T-cell (primary cell): ENCODE measurements at places on chromosomes 2 and 18. TPM values are rescaled to one million over a fixed set of nuclear protein-coding genes. Genes with fewer than 3 reads are reported as not detected.

CTDSP1 gene
- 139 TPM for total RNA-seq

CXXC1 gene
- 195 TPM for total RNA-seq

CDK15 gene
- total RNA-seq = not detected

- H3K27me3 ChIP-seq = peaks cover 3% of the 10 kb centered on the region
- no peak overlapping the region for H3K4me3 ChIP-seq
- H3K4me1 ChIP-seq = no peaks in the 10 kb centered on the region
- no peak for DNase-seq
- H3K27ac ChIP-seq = no peak overlapping the region
- no peaks in the 10 kb centered on the region for H3K36me3 ChIP-seq
Observed at GRCh38 chr18:7198326-7198725, 32.6 kb upstream of the LRRC30 start.

CYTIP gene
- 264 TPM for total RNA-seq

GRCh38 chr2:15388406-15389325 is 172.5 kb downstream of the NBAS start:
- H3K27me3 ChIP-seq = no peaks in the 10 kb centered on the region
- H3K36me3 ChIP-seq = peaks cover 13% of the 10 kb centered on the region
- no peak overlapping the region for H3K27ac ChIP-seq
- H3K4me3 ChIP-seq = no peak overlapping the region
- DNase-seq = no peak

GRCh38 chr18:9965711-9966624 is 52.2 kb downstream of the VAPA start:
- no peak overlapping the region for H3K4me3 ChIP-seq
- peaks cover 37% of the 10 kb centered on the region for H3K27me3 ChIP-seq
- H3K36me3 ChIP-seq = no peaks in the 10 kb centered on the region
- no peak for DNase-seq
- H3K4me1 ChIP-seq = peaks cover 6% of the 10 kb centered on the region

PRKAG3 gene
- not detected for total RNA-seq

FAM98A gene
- total RNA-seq = 34.5 TPM

CCT7 gene
- 210 TPM for total RNA-seq

DTNA gene
- 0.18 TPM for total RNA-seq

CPO gene
- total RNA-seq = not detected

DNA sequence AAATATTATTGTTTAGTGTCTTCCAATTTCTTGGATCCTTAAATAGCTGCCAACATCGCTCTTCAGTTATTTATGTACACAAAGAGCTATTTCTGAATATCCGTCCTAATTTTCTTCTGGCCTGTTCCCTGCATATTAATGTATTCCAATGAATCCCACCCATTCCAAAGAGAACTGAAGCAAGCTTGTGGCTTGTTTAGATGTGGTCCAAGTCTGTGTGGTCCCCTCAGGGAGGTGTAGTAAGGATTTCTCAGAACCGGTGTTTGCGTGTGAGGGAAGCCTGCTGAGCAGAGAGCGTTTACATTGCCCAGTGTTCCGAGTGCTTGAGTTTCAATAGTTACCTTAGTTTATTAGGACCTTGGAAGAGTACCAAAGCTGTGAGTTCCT is 25.1 kb upstream of the IL1R1 start:
- H3K27me3 ChIP-seq = no peaks in the 10 kb centered on the region
- DNase-seq = no peak
- no peaks in the 10 kb centered on the region for H3K36me3 ChIP-seq
- no peaks in the 10 kb centered on the region for H3K4me1 ChIP-seq
- no peak overlapping the region for H3K4me3 ChIP-seq

DNA sequence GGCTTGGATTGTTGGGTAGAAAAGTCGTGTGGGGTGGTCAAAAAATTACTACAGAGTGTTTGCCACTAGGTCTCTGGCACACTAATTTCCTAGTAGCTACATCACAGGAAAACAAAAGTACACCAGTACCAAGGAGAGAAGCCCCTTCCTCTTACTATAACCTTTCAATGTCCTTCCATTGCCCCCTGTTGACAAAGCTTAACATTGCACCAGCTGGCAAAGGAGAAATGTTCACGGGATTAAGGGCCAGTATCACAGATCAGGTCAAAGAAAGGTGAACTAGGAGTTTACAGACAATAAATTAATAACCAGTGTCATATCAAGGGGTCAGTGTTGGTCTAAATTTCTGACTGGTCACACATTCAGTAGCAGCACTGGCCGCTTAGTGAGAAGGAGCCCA is 1139.6 kb upstream of the FAM98A start:
- no peaks in the 10 kb centered on the region for H3K36me3 ChIP-seq
- DNase-seq = no peak
- no peak overlapping the region for H3K27ac ChIP-seq
- H3K4me1 ChIP-seq = no peaks in the 10 kb centered on the region
- no peaks in the 10 kb centered on the region for H3K27me3 ChIP-seq

DNA sequence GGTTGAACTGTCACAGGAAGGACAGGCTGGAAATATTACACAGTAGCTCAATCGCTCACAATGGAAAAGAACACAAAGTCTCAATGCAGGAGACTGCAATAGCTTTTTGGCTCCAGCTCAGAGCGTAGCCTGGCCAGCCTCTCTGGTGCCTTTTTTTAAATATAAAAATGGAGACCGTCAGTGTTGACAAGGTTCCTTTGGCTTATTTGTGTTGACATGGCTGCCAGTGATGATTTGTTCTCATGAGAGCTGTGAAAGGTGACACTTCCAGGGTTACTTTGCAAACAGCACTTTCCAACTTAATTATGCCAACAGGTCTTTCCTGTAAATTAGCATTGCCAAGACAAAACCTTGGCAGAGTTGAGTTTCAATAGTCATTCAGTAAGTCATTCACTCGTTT is 70.8 kb downstream of the KCNE4 start:
- no peak overlapping the region for H3K27ac ChIP-seq
- H3K4me3 ChIP-seq = no peak overlapping the region
- DNase-seq = no peak

ANKRD30B gene
- total RNA-seq = not detected

DNA sequence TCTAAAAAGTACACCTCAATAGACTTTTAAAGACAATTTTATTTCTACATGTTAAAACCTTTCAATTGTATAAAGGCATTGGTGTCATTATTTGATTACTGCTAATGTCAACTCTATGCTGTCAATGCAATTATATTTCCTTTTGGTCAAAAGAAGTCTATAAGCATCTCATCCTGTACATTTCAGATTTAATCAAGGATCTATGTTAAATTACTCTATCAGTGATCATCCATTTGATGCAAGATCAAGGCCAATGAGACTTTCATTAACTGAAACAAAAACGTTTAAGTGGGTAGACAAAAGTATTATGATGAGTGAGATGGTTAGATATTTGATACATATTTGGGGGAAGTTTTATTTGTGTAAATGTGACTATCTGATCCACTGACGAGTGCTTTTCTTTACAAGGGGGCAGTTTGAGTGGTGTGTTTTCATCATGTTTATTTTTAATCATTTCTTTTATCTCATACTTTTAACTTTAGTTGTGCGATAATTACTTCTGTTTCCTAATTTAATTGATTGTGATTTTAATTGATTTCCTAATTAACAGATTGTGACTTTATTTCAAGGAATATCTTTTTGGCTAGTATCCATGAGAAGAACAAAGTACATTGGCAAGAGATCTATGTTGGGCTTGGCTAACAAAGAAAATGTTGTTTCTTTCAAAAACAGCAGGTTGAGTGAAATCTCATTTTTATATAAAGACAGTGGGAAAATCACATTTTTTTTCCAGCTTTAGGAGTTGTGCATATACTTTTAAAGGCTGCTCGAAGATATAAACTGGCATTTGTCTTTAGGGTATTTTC is 1.1 kb downstream of the ARHGAP28 start:
- no peaks in the 10 kb centered on the region for H3K27me3 ChIP-seq
- no peak overlapping the region for H3K4me3 ChIP-seq
- no peaks in the 10 kb centered on the region for H3K4me1 ChIP-seq
- H3K36me3 ChIP-seq = no peaks in the 10 kb centered on the region

TTN gene
- total RNA-seq = 14.4 TPM

- no peaks in the 10 kb centered on the region for H3K27me3 ChIP-seq
- H3K4me1 ChIP-seq = no peaks in the 10 kb centered on the region
- H3K27ac ChIP-seq = no peak overlapping the region
- DNase-seq = no peak
- no peak overlapping the region for H3K4me3 ChIP-seq
Observed at GRCh38 chr18:71760541-71760940, 783.6 kb downstream of the CBLN2 start.

ECEL1 gene
- 0.15 TPM for total RNA-seq

- H3K27me3 ChIP-seq = no peaks in the 10 kb centered on the region
- no peak overlapping the region for H3K4me3 ChIP-seq
- no peak overlapping the region for H3K27ac ChIP-seq
- DNase-seq = no peak
- no peaks in the 10 kb centered on the region for H3K4me1 ChIP-seq
- no peaks in the 10 kb centered on the region for H3K36me3 ChIP-seq
Observed at GRCh38 chr2:237535385-237536082, 30.8 kb upstream of the PRLH start.

DNA sequence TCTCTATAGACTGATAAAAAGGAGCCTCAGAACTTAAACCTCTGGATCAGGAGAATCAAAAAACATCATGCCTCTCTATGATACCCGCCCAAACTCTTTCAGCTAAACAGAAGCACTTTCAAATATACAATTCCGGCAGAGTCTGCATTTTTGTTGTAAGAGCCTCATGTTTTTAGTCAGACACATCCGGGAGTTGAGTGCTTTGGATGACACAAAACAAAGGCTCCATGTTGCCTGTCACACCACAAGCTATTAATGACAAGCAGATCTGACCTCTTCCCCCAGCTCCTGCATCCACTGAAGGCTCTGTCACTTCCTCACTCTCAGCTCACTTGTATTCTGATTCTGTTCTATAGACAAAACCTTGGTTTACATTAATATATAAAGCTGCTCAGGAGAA is 33.2 kb downstream of the SLC38A11 start:
- DNase-seq = no peak
- no peaks in the 10 kb centered on the region for H3K27me3 ChIP-seq
- H3K36me3 ChIP-seq = no peaks in the 10 kb centered on the region
- no peaks in the 10 kb centered on the region for H3K4me1 ChIP-seq
- no peak overlapping the region for H3K4me3 ChIP-seq

GRCh38 chr2:30204281-30204680 is 27.1 kb upstream of the LBH start:
- H3K36me3 ChIP-seq = no peaks in the 10 kb centered on the region
- DNase-seq = no peak
- no peaks in the 10 kb centered on the region for H3K27me3 ChIP-seq
- H3K4me3 ChIP-seq = no peak overlapping the region
- H3K4me1 ChIP-seq = peaks cover 12% of the 10 kb centered on the region

- no peak for DNase-seq
- H3K36me3 ChIP-seq = no peaks in the 10 kb centered on the region
- no peaks in the 10 kb centered on the region for H3K27me3 ChIP-seq
- no peak overlapping the region for H3K27ac ChIP-seq
- H3K4me1 ChIP-seq = no peaks in the 10 kb centered on the region
Observed at GRCh38 chr2:1833046-1833445, 88.7 kb upstream of the PXDN start.

GRCh38 chr2:43255296-43255910 is 29.0 kb upstream of the ZFP36L2 start:
- no peaks in the 10 kb centered on the region for H3K4me1 ChIP-seq
- H3K4me3 ChIP-seq = no peak overlapping the region
- peaks cover 11% of the 10 kb centered on the region for H3K36me3 ChIP-seq
- no peak overlapping the region for H3K27ac ChIP-seq
- H3K27me3 ChIP-seq = no peaks in the 10 kb centered on the region

- no peaks in the 10 kb centered on the region for H3K27me3 ChIP-seq
- no peaks in the 10 kb centered on the region for H3K4me1 ChIP-seq
- no peak for DNase-seq
- no peaks in the 10 kb centered on the region for H3K36me3 ChIP-seq
- H3K4me3 ChIP-seq = no peak overlapping the region
- no peak overlapping the region for H3K27ac ChIP-seq
Observed at GRCh38 chr2:80591233-80591632, 286.7 kb upstream of the LRRTM1 start.

DNA sequence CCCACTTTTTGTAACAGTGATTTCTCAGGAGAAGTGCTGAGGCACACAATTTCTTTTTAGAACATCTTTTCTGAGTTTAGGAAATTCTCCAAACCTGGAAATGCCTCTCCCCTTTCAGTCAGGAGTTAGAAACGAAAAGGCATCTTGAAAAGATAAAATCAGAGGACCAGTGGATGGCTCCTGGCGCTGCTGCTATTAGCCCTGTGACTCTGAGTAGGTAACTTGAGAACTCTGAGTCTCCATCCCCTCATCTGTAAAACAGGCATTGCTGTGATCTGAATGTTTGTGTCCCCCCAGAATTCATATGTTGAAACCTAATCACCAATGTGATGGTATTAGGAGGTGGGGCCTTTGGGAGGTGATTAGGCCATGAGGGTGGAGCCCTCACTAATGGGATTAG is 50.2 kb downstream of the EHD3 start:
- no peaks in the 10 kb centered on the region for H3K36me3 ChIP-seq
- no peak overlapping the region for H3K4me3 ChIP-seq
- no peak for DNase-seq
- no peaks in the 10 kb centered on the region for H3K4me1 ChIP-seq
- H3K27me3 ChIP-seq = no peaks in the 10 kb centered on the region
- H3K27ac ChIP-seq = no peak overlapping the region

AMMECR1L gene
- total RNA-seq = 10.2 TPM

KCNIP3 gene
- not detected for total RNA-seq

GRCh38 chr2:45690231-45690630 is 38.8 kb downstream of the PRKCE start:
- H3K4me3 ChIP-seq = no peak overlapping the region
- no peak for DNase-seq
- no peak overlapping the region for H3K27ac ChIP-seq
- no peaks in the 10 kb centered on the region for H3K4me1 ChIP-seq
- H3K27me3 ChIP-seq = no peaks in the 10 kb centered on the region

DNA sequence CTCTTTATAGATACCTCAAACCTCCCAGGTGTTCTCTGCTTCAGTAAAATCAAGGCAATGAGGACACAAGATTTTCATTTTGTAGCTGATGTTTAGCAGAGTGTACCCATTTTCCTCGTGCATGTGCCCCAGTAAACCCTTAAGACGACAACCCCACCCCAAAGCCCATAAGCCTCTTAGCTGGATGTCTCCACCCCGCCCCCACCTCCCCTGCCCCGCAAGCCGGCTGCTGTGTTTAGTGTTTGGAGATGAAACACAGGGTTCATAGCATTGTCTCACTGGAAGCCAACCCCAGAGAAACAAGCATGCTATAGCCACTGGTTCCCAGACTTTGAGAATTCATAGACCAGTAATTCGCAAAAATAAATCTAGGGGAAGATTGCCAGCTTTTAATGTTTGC is 5.8 kb upstream of the SAG start:
- DNase-seq = no peak
- H3K36me3 ChIP-seq = no peaks in the 10 kb centered on the region
- no peak overlapping the region for H3K4me3 ChIP-seq
- no peaks in the 10 kb centered on the region for H3K27me3 ChIP-seq
- no peak overlapping the region for H3K27ac ChIP-seq
